ENCODE measurements at places on chromosomes 1 and 21.

- DNase-seq = peak; percentile 1
Observed at GRCh38 chr1:160925652-160926244, 28.9 kb downstream of the ITLN2 start.

- no peak for DNase-seq
Observed at GRCh38 chr1:155120253-155120652, 7.4 kb upstream of the EFNA1 start.

DNA sequence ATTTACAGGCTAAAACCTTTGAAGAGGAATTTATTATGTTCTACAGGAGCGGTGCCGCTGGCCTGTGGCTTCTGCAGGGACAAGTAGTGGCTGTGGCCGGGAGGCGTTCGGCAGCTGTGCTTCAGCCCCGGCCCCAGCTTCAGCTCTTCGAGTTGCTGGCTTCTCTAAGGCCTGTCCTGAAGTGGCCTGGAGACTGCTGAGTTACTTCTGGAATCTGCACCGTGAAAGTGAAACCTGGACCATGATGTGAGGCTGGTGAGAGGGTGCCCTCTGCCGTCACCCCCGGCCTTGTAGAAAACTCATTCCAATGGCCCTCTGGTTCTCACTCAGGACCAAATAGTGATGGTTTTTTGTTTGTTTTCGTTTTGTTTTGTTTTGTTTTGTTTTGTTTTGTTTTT, 48.1 kb downstream of the PRKCZ start:
- no peak for DNase-seq

- DNase-seq = peak; percentile 30
Observed at GRCh38 chr1:243501002-243501401, 245.2 kb downstream of the SDCCAG8 start.

GRCh38 chr1:180515857-180516388, 13.5 kb upstream of the ACBD6 start:
- peak; percentile 76 for DNase-seq

- DNase-seq = no peak
Observed at GRCh38 chr1:239868058-239868832, 223.4 kb upstream of the FMN2 start.

- DNase-seq = no peak
Observed at GRCh38 chr1:59195151-59195550, 101.7 kb upstream of the FGGY start.

DNA sequence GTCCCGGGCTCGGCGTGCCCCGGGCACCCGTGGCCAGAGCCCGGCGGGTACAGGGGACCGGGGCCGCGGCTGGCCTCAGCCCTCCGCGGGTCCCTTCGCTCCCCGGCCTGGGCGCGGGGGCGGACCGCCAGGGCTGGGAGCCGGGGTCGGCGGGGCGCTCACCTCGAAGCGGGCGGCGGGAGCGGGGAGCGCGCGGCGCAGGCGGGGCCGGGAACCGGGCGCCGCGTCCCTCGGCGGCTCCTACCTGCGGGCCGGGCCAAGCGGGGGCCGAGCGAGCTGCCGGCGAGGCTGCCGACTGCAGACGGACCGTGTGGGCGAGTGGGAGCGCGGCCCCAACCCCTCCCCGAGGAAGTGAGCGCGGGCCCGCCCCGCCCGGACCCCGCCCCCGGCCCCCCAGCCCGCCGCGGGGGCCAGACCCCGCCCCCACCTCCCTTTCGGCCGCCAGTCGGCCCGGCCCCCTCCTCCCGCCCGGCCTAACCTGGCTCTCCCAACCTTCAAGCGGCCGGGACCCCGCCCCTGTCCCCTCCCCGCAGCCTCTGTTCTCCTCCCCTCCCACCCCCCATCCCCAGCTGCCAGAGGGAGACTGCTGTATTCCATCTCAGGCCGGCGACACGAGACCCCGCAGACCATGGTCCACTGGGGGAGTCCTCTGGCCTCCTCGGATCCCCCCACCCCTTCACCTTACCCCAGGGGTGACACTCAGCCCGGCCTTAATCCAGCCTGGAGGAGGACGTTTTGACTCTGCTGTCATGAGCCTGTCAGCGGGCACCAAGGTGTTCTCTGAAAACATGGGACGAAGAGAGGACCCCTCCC, at the start of gene FHL3:
TSS of gene FHL3 (minus strand) at position 320 of the 813 bp plus-strand sequence. CDS start 6,102 bp downstream, outside the sequence.
- DNase-seq = peak; percentile 67

DNA sequence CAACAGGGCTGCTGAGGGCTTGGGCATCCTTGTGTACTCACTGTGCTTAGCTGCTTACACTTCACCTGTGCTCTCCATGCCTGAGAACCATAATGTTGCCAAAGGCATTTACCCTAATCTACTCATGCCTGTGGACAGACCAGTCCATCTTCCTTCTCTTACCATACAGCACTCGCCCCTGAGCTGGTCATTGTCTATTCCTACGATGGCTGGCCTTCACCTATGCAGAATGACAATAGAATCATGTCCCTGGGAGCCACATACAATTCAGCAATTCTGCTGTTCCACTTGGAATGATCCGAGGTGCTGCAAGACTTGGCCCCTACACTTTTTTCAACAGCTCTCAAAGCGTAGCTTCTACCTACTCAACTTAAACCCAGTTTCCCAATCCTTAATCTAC, 96.5 kb downstream of the PAPPA2 start:
- no peak for DNase-seq

DNA sequence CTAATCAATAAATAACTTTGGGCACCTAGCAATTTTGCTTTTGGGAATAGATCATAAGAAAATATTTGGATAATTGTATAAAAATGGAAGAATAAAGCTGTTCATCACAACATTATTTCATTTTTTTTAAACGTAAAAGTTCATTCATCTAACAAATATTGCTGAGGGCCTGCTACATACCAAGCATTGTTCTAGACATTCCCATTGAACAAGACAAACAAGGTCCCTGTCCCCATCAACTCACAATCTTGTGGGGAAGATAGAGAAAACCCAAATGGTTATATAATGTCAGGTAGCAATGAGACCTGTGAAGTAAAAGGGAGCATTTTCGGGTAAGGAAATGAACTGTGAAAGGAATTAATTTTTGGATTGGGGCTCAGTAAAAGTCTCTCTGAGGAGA, 54.0 kb upstream of the BEND5 start:
- DNase-seq = peak; percentile 54

DNA sequence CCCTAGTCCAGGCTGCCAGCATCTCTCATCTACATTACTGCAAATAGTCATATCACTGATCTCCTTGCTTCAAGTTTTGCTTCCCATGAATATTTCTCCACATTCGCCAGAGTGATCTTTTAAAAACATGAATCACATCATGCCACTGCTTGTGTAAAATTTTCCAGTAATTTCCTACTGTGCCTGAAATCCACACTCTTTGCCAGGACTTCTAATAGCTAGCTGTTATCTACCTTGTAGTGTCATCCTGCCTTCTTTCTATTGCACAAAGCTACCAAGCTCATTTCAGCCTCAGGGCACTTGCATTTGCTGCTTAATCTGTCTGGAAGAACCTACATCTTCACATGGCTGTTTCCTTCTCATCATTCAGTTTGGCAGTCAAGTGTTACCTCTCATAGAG, 33.9 kb upstream of the ZNF362 start:
- no peak for DNase-seq

GRCh38 chr1:3712573-3713535, 39.4 kb upstream of the CCDC27 start:
- DNase-seq = no peak

GRCh38 chr1:246155923-246156322, 351.2 kb downstream of the SMYD3 start:
- DNase-seq = peak; percentile 54

DNA sequence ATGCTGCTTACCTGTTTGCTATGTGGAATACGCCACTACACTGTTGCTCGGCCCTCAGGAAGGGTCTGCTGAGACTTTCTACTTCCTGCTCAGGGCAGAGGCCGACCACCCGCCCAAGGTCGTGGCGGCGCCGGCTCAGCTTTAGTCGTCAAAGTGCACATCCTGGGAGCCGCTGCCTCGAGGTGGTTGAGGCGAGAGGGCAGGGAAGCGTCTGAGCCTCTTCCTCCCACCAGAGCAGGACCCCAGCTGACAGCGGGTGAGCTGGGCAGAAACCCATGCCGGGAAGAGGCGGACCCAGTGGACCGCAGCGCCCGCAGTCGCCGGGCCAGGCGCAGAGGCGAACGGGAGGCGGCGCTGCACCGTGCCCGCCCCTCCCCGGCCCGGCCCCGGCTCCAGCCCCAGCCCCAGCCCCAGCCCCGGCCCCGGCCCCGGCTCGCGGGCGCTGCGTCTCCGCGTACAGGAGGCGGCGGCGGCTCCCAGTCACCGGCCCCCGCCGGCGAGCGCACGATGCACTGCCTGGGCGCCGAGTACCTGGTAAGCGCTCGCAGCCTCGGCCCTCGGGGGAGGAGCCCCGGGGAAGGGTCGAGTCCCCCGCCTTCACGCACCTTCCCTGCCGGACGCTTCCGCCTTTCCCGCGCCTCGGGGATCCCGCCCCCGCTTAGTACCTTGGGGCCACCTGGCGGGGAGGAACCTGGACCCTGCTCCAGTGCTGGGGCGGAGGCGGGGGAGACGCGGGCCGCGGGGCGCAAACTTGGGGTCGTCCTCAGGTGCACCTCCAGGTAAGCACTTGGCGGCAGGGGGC, at the start of gene SLC44A3:
TSS of gene SLC44A3 (plus strand) at position 413 of the 802 bp plus-strand sequence. CDS start at position 508, 95 bp downstream.
- DNase-seq = peak; percentile 50

- no peak for DNase-seq
Observed at GRCh38 chr21:32834916-32835235, 63.3 kb upstream of the PAXBP1 start.

DNA sequence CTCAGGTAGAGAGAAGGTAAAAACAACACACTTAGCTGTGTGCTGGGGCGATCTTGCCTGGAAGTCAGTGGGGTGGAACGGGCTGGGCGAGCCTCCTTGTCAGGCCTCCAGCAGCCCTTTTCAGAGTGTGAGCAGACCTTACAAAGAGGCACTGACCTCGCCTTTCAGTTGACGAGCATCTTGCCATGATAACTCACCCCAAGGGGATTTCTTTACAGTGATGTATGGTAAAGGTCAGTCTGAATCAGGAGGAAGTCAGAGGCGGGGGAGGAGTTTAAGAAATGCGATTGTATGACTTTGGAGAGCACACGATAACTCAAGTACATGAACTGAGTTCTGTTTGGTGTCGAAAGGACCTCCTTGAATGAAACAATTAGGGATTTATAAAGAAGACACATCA, 326.5 kb upstream of the PROX1 start:
- DNase-seq = no peak

GRCh38 chr1:100053727-100054126, 79.0 kb downstream of the SASS6 start:
- DNase-seq = no peak

DNA sequence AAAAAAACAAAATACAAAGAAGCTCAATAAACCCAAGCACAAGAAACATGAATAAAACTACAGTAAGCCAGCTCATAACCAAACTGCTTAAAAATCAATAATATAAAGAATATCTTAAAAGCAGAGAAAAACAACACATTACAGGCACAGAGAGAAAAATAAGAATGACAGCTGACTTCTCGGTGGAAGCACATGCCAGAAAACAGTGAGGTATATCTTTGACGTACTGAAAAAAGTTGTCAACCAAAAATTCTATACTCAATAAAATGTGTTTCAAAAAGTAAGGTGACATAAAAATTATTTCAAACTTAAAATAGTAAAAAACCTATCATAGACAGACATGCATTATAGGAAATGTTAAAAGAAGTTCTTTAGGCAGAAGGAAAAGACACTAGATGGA, 33.3 kb downstream of the ZZZ3 start:
- DNase-seq = no peak

DNA sequence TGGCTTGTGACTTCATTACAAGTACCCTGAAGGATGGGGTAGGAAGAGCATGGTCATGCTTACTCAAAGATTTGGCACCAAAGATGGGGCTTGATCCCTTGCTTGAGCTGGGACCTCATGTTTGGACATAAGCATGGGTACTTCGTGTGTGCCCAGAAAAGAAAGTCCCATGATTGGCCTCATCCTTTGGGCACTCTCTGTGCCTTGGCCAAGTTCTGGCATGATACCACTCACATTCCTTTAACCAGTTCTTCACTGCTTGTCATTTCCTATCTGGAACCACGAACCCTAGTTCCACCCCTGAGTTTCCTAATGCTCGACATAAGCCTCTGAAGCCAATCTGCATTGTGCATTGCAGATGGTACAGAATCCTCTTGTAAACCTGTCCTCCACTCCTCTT, 107.0 kb downstream of the NAV1 start:
- peak; percentile 56 for DNase-seq

GRCh38 chr1:207606362-207606755, 38.6 kb upstream of the CR1L start:
- DNase-seq = no peak

- DNase-seq = no peak
Observed at GRCh38 chr1:94334764-94335163, 83.4 kb upstream of the ABCD3 start.

- DNase-seq = no peak
Observed at GRCh38 chr21:44751799-44752636, 40.6 kb upstream of the TSPEAR start.

GRCh38 chr1:101338714-101339430, 102.1 kb downstream of the S1PR1 start:
- no peak for DNase-seq

DNA sequence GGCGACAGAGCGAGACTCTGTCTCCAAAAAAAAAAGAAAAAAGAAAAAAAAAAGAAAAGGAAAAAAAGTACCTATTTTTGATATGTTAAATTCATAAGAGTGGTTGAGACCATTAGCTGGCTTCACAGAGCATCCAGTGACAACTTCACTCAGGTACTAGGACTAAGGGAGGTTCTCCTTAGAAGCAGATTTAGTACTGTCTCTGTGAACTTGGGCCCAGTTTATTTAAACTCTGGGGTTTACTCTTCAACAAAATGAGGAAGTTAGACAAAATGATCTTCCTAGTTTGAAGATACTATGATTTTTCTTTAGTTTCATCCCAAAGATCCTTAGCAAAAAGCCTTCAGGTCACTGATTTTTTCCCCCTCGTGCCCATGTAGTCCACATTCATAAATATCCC, 21.2 kb downstream of the MACO1 start:
- no peak for DNase-seq

- DNase-seq = no peak
Observed at GRCh38 chr1:30817077-30817438, 59.5 kb upstream of the LAPTM5 start.

GRCh38 chr1:14787604-14788003, 189.1 kb downstream of the KAZN start:
- DNase-seq = no peak

DNA sequence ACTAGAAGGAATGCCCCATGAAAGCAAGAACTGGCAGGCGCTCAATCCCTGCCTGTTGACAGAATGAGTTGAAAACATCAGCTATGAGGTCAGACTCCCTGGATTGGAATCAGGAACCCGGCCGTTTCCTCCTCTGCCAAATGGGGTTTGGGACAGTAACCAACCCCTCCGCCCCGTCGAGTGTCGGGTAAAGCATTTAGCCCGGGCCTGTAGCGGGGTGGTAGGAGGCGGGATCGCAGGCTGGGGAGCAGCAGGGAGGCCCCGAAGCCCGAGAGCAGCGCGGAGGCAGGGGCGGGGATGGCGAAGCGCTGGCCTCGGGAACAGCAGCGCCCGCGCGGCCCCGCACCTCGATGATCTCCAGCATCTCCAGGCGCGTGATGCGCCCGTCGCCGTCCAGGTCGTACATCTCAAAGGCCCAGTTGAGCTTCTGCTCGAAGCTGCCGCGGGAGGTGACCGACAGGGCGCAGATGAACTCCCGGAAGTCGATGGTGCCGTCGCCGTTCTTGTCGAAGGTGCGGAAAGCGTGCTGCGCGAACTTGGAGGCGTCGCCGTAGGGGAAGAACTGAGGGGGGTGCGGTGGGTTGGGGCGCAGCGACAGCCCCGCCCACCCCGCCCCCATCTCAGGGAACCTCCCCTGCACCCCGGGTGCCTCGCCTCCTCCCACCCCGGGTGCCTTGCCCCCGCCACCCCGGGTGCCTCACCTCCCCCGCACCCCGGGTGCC, 7.5 kb downstream of the HPCAL4 start:
- no peak for DNase-seq

All from fibroblast of skin of back (primary cell).